ENCODE measurements at places on chromosomes 2 and 18.

DNA sequence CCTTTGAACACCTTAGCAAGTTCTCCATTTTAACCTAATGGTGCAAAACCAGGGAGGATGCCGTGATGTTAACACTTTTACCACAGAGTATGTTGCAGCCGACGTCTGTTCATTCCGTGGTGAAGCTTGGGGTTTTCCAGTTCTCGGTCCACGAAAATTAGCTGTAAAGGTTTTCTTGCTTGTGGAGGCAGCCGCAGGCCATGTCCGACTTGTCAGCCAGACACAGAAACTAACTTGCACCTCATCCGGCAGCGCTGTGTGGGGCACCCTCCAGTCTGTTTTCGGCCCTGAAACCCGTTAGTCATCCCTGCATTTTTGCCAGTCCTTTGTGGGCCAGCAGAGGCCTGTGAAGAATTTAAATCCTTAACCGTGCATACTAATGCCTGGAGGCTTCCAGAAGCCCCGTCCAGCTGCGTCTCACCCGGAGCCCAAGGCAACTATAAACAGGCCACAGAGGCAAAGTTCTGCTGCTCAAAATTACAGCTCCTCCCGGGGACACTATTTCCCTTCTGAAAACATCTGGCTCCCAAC is 70.6 kb downstream of the SH3YL1 start:
- DNase-seq: peak; percentile 60

- no peak for DNase-seq
These were observed 46.6 kb downstream of the VAPA start for GRCh38 chr18:9960258-9960904.

- no peak for DNase-seq
These were observed 170.7 kb downstream of the ZNF804A start for GRCh38 chr2:184769023-184769422.

- no peak for DNase-seq
These were observed 7.4 kb downstream of the NAB1 start for GRCh38 chr2:190656301-190656700.

DNA sequence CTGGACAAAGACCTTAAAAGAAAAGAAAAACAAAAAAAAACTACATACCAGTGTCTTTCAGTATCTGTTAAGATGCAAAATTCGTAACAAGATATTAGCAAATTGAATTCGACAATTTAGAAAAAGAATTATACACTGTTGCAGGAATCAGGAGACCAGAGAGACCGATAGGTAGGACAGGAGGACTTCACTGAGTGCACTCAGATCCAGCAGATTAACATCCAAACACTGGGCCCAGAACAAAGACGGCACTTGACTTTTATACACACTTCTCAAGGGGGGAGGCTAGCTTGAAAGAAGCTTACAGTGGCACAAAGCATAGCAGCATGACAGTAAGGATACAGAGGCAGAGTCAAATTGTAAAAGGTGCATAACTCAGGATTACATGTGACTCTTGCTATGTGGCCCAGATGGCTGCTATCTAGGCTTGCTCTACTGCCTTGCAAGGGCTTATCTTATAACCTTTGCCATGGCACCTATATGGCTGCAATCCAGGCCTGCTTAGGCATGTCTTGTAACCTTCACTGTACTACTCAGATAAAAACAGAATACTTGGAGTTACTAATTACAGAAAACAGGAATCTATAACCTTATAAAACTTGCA is 507.3 kb upstream of the LRRTM4 start:
- no peak for DNase-seq

DNA sequence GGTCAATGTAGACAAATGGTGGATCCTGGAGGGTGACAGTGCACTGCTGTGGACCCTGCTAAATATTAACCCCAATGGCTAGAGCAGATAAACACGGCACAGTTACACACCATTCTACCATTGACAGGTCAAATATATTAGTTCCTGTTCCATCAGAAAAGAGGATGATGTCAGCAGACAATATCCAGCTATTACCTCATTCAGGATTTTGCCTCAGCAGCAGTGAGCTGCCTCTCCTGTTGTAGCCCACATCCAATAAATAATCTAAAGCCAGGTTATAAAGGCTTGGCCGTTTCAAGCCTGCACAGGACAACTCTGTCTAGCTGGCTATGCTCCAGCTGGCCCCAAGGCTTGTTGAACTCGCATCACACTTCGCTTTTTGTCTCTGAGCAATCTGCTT is 31.6 kb upstream of the NETO1 start:
- DNase-seq: no peak

GRCh38 chr2:102217032-102217431 is 30.2 kb downstream of the IL1RL2 start:
- DNase-seq: no peak

- peak; percentile 48 for DNase-seq
These were observed 106.9 kb downstream of the FBXO15 start for GRCh38 chr18:74040459-74041332.

DNA sequence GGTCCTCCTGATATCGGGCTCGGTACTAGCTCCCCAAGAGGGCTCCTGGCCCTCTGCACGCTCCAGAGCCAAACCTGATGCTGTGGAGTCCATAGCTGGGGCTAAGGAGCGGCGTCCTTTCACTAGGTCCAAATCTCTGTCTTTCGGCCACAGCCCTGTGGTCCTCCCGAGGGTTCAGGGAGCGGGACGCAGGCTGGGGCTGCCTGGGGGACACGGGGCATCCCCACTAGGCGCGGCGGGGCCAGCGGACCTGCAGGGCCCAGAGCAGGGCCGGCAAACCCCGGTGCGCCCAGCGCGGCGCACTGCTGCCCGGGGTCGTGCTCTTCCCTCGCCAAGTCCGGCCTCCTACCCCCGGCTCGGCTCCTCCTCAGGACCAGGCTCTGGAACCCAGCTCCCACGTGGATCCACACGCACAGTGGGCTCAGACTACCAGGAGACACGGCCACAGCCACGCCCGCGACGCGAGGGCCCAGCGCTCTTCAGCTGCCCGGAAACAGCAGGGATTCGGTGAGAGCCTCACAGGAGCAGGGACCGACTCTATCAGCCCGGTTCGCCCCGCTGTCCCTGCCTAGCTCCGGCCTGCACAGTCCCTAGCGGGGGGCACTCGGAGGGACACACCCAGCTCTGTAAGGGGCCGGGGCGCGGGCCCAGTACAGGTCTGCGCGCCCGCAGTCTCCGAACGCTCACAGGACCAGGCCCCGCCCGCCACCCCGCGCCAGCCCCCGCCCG is 593 bp downstream of the ZNF514 start:
- DNase-seq: no peak

DNA sequence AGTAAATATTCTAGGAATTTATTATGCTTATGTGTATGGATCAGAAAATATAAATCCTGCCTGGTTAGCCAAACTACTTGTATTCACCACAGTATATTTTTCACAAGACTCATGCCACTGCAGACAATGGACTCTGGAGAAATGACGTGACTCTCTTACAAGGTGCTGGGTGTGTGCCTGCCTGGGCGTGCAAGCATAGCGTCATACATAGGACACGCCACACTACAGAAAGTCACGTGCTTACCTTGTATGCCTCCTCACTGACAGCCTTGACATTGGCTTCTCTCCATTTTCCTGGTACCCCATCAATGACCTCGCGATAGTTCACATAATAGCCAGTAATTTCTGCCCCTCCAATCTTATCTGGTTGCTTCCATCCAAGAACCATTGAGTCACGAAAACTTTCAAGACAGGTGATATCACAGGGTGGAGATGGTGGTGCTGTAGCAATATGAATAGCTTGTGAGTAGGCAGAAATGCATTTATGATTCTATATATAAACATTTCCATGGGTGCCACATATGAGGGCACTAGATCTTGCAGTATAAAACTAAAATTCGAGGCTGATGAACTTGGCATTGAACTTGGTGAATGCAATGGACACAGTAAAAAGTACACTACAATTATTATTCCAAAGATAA is 93.2 kb downstream of the MYOM1 start:
- no peak for DNase-seq

- DNase-seq: no peak
These were observed 18.0 kb downstream of the MARCHF4 start for GRCh38 chr2:216354306-216354705.

DNA sequence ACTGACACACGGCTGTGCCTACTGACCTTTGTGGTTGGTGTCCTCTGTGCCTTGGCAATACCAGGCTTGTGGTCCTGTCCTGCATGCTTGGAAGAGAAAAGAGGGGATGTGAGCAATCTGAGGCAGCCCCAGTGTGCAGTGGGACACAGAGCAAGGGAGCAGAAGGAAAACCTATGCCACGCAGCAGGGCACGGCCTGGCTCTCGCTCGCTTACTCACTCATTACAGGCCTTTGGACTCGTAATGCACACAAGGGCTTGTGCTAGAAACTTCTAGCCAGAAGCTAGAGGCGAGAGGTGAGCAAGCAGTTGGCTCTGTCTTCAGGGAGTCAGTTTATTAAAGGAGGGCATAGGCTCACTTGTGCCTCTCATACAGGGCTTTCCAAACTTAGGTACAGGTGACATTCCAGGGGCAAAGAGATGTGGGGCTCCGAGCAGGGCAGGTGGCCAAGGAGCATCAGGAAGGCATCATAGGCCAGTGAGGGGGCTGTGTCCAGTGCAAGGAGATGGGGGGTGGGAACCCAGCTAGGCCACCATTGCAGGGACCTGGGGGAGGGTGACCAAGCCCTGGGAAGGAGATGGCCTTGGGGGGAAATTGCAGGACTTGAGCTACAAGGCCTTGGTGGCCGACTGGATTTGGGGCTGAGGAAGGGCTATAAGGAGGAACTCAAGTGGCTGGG is 100.8 kb downstream of the DYSF start:
- no peak for DNase-seq

Data from CD4-positive, alpha-beta T cell treated with Interleukin-12 subunit alpha and Interleukin-12 subunit beta, for 1 hour (primary cell).